ENCODE measurements at places on chromosomes 12 and 14.
A peak's percentile ranks its signal among the peaks of the same experiment; 100 is the strongest.

DNA sequence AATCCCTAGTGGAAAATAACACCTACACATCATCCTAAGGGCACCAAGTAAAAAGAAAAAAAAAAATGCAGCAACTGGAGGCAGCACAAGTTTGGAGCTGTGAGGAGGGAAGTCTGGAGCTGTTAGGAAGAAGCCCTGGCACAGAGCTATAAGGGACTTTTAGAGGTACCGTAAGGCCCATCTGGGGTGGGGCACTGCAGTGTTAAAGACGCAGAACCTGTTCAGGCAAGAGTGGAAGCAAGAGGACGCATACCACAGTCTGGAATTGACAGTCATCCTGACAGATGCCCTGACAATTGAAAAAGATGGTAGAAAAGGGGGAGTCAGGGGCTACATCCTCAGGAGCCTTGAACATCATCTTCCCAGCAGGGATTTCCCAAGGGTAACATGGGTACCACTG lies 195.9 kb upstream of the PLEKHG7 start:
- no peaks in the 10 kb centered on the region for H3K27me3 ChIP-seq
- H3K27ac ChIP-seq, result peak overlapping the region; percentile 92
- no peak overlapping the region for H3K4me3 ChIP-seq
- H3K4me1 ChIP-seq, result peaks cover 29% of the 10 kb centered on the region
- no peak for DNase-seq

- no peaks in the 10 kb centered on the region for H3K27me3 ChIP-seq
- peak overlapping the region; percentile 83 for H3K4me3 ChIP-seq
- H3K27ac ChIP-seq, result no peak overlapping the region
- no peak for DNase-seq
Observed at GRCh38 chr12:27779416-27779919, 565 bp upstream of the KLHL42 start.

DNA sequence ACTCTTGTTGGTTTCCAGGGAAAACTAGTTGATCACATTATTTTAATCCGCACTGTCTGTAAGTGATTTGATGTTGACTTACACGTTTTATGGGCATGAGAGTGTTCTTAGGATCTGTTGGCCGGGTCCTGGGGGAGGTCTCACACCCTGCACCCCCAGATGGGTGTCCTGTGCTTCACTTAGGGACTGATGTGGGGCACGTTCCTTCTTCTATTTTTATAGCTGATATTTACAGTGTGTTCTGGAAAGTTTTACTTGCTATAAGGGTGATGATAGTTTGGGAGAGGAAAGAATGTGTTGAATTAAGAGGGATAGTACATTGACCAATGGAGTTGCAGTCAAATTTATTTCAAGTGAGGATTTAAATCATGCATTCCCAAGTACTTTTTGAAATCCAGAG lies 96.5 kb upstream of the DYNC1H1 start:
- DNase-seq, result no peak
- H3K36me3 ChIP-seq, result peaks cover 42% of the 10 kb centered on the region
- no peak overlapping the region for H3K4me3 ChIP-seq

- DNase-seq, result no peak
- H3K4me3 ChIP-seq, result no peak overlapping the region
- no peaks in the 10 kb centered on the region for H3K27me3 ChIP-seq
- no peak overlapping the region for H3K27ac ChIP-seq
- no peaks in the 10 kb centered on the region for H3K4me1 ChIP-seq
Observed at GRCh38 chr14:85315733-85316290, 214.1 kb upstream of the FLRT2 start.

GRCh38 chr12:31234955-31235867 lies 90.7 kb downstream of the SINHCAF start:
- H3K27me3 ChIP-seq, result peaks cover 68% of the 10 kb centered on the region
- H3K4me3 ChIP-seq, result no peak overlapping the region
- H3K27ac ChIP-seq, result no peak overlapping the region

- peak overlapping the region; percentile 89 for H3K27ac ChIP-seq
- H3K4me1 ChIP-seq, result peaks cover 38% of the 10 kb centered on the region
- H3K36me3 ChIP-seq, result peaks cover 20% of the 10 kb centered on the region
- H3K4me3 ChIP-seq, result peak overlapping the region; percentile 79
- no peaks in the 10 kb centered on the region for H3K27me3 ChIP-seq
- DNase-seq, result no peak
Observed at GRCh38 chr12:57603815-57604453, 690 bp upstream of the DTX3 start.

- no peak for DNase-seq
- peaks cover 3% of the 10 kb centered on the region for H3K36me3 ChIP-seq
- peak overlapping the region; percentile 47 for H3K4me3 ChIP-seq
Observed at GRCh38 chr14:91078095-91078737, 17.8 kb upstream of the RPS6KA5 start.

DNA sequence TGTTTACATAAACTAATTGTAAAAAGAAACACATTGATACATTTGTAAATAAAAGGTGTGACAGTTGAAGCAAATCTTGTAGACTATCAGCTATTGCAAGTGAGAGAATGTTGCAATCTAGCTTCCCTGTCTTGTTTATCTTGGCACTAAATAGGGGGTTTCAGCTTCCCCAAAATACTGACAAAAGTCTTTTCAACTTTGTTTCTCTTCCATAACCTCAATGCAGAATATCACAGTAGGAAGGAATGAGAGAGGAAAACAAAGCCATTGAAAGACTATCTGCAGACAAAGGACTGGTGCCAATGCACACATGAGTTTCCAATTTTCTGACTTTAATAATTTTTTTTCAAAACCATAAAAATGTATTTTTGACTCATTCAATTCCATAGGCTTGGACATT lies 886.2 kb upstream of the MGAT4C start:
- no peak for DNase-seq
- no peaks in the 10 kb centered on the region for H3K27me3 ChIP-seq
- H3K4me1 ChIP-seq, result no peaks in the 10 kb centered on the region

DNA sequence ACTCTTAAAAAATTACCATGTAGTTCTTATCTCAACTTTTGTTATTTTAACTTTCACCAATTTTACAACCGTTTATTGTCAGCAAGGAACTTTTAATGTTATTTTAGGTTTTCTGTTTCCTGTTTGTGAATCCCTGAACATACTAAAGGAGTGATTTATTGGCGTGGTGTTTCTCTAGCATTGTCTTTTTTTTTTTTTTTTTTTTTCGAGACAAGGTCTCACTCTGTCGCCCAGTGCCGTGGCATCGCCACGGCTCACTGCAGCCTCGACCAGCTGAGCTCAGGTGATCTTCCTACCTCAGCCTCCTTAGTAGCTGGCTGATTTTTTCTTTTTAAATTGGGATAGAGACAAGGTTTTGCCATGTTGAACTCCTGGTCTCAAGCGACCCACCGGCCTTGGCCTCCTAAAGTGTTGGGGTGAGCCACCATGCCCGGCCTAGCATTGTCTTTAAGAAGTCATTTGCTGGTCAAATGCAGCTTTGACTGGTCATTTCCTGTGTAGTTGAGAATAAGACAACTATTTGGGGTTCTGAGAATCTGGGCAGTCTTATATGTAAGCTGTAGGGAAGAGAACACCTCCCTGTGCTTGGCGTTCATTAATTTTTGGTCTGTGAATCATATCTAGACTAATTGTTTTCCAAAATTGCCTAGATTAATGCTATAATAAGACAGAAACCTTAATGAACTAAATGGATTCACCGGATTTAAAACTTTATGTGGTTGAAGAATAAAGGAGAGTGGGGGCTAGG lies 2.1 kb downstream of the WASHC4 start:
- no peak overlapping the region for H3K27ac ChIP-seq
- peaks cover 7% of the 10 kb centered on the region for H3K27me3 ChIP-seq
- peaks cover 48% of the 10 kb centered on the region for H3K4me1 ChIP-seq

DNA sequence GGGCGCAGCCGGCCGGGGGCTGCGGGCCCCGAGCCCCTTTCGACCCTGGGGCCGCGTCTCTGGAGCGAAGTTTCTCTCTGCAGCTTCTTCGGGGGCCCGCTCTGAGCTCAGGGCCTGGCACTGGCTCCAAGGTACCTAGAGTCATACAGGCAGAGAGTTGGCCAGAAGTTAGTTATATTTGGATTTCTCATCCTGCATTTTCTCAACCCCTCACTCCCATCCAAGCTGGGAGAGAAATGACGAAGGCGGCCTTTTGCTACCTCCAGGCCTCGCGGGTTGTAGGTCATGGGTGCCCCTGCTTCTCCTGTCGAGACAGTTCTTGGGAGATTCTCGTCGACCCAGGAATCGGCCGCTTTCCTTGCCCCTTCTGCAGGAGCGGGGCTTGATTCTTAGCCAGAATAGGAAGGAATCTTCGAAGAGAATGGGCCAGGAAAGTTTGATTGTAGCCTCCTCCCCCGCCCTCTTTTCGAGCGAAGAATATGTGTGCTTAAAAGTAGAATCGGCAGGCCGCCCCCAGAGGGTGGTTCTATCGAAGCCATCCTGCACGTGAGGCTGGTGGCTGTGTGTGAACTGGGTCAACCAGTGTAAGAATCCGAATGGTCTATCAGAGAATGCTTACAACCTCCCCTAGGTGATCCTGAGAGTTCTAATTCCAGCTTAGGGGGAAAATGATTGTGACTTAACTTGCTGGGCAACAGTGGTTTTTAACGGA lies 785 bp downstream of the MLEC start:
- H3K36me3 ChIP-seq, result peaks cover 11% of the 10 kb centered on the region
- peak overlapping the region; percentile 35 for H3K27ac ChIP-seq
- H3K4me3 ChIP-seq, result peak overlapping the region; percentile 83
- DNase-seq, result no peak
- peaks cover 34% of the 10 kb centered on the region for H3K4me1 ChIP-seq

DNA sequence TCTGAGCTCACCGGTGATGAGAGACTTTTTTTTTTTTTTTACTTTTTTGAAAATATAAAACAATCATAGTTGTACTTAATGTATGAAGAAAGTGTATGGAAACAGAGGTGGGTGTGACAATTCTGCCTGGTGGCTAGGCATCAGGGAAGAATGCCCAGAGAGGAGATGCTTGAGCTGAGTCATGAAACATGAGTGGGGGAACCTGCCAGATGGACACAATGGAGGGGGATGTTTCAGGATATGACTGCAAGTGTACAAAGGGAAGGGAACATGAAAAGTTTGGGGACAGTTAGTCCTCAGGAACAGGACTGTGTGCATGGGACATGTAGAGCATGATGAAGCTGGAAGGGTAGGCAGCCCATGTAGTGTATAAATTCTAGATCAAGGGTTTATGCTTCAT lies 274.2 kb upstream of the E2F7 start:
- H3K36me3 ChIP-seq, result no peaks in the 10 kb centered on the region
- H3K27me3 ChIP-seq, result no peaks in the 10 kb centered on the region
- H3K4me3 ChIP-seq, result no peak overlapping the region
- H3K4me1 ChIP-seq, result no peaks in the 10 kb centered on the region
- H3K27ac ChIP-seq, result no peak overlapping the region
- DNase-seq, result no peak

DNA sequence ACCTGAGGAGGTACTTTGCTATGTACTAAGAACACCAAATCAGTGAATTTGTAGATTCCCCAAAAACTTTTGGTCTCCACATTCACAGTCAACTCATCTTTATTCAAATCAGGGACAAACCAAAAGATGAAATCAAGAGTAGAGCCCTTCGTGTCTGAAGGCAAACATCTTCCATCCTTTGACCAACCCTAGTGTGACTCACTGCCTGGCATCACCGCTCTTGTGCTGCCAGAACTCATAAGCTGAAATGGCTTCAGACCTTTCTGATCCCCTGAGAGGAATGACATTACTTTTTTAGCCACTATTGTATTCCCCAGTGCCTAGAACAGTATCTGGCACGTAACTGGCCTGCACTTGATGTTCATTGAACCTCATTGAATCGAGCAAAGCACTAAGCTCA lies 50.1 kb downstream of the GOLGA5 start:
- no peak overlapping the region for H3K27ac ChIP-seq

GRCh38 chr14:55347040-55347439 lies 64.6 kb downstream of the ATG14 start:
- no peak overlapping the region for H3K4me3 ChIP-seq
- no peak overlapping the region for H3K27ac ChIP-seq
- peaks cover 48% of the 10 kb centered on the region for H3K4me1 ChIP-seq
- H3K36me3 ChIP-seq, result peaks cover 8% of the 10 kb centered on the region

GRCh38 chr14:79502136-79502750 lies 709.1 kb downstream of the DIO2 start:
- H3K4me1 ChIP-seq, result no peaks in the 10 kb centered on the region
- no peak for DNase-seq
- H3K27me3 ChIP-seq, result no peaks in the 10 kb centered on the region
- no peaks in the 10 kb centered on the region for H3K36me3 ChIP-seq

DNA sequence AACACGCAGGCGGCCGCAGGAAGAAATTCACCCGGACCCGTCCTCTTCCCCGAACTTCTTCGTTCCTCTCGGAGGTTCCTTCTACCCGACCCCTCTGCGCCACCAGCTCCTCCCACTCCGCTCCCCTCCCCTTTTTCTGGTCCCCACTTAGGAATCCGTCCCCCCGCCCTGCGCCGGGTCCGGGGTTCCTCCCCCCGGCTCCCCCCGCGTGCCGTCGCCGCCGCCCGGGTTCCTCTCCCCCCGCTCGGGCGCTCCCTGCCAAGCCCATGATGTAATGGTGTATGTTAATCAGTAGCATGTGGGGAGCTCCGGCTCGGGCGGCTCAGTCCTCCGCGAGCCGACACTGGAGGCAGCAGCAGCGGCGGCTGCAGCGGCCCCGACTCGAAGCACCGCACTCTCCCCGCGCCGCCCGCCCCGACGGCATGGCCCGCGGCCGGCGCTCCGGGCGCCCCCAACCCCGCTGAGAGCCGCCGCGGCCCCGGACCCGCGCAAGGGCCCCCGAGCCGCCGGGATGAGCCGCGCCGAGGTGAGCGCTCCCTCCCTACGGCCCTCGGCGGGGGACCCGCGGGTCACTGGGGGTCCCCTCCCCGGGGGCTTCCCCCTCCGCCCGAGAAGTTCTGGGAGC lies 1.0 kb upstream of the SAMD4A start:
- H3K4me3 ChIP-seq, result peak overlapping the region; percentile 84
- DNase-seq, result peak; percentile 57
- H3K27ac ChIP-seq, result peak overlapping the region; percentile 67
- peaks cover 6% of the 10 kb centered on the region for H3K36me3 ChIP-seq

- peaks cover 25% of the 10 kb centered on the region for H3K27me3 ChIP-seq
- no peak overlapping the region for H3K4me3 ChIP-seq
- no peaks in the 10 kb centered on the region for H3K4me1 ChIP-seq
- DNase-seq, result no peak
Observed at GRCh38 chr12:10740182-10740581, 17.1 kb upstream of the YBX3 start.

DNA sequence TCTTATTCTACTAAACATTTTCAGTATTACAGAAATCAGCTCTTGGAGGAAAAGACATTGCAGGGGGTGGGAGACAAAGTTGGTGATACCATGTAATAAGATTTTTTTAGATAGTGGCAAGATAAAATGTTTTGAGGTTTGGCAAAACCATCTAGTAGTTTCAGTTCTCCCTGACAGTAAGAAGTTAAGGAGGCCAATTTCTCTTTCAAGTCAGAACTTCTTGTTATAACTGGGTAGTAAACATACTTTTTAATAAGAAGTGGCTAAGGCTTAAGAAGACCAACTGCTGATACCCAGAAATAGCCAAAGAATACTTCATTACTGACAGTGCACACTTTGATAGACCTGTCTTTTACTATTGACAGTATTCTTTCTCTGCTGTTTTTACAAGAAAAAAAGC lies 452.3 kb downstream of the DIO2 start:
- H3K27ac ChIP-seq, result no peak overlapping the region
- no peaks in the 10 kb centered on the region for H3K4me1 ChIP-seq
- no peaks in the 10 kb centered on the region for H3K36me3 ChIP-seq
- DNase-seq, result no peak

Measured in central memory CD8-positive, alpha-beta T cell (primary cell).